Left renal cortex interstitium (tissue), 4 donors: ENCODE measurements at places on chromosomes 13 and 19.

GRCh38 chr19:43684326-43684725 lies 14.4 kb upstream of the PLAUR start:
- DNase-seq: no peak

- no peak for DNase-seq
Observed at GRCh38 chr13:96650301-96650886, 343.9 kb downstream of the OXGR1 start.

- DNase-seq: peak; percentile 78
Observed at GRCh38 chr19:12867120-12868099, 13.8 kb downstream of the DNASE2 start.

DNA sequence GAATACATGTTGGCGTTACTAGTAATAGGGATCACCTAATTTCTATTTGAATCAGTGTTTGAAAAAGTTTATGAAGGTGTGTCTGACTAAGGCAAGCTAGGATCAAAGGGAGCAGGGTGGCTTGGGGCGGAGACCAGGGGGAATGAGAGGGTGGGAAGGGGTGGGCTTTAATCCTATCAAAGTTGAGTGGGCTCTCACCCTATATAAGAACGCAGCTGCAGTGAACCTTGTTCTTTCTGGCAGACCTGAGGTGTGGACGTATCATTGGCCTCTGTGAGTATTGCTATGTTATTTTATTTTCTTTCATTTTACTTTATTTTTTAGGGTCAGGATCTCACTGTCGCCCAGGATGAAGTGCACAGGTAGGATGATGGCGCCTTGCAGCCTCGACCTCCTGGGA lies 37.4 kb downstream of the NLRP12 start:
- DNase-seq: no peak

- no peak for DNase-seq
Observed at GRCh38 chr13:86710896-86711295, 911.7 kb upstream of the SLITRK6 start.

GRCh38 chr19:27770095-27770494 lies 1442.9 kb downstream of the UQCRFS1 start:
- no peak for DNase-seq

DNA sequence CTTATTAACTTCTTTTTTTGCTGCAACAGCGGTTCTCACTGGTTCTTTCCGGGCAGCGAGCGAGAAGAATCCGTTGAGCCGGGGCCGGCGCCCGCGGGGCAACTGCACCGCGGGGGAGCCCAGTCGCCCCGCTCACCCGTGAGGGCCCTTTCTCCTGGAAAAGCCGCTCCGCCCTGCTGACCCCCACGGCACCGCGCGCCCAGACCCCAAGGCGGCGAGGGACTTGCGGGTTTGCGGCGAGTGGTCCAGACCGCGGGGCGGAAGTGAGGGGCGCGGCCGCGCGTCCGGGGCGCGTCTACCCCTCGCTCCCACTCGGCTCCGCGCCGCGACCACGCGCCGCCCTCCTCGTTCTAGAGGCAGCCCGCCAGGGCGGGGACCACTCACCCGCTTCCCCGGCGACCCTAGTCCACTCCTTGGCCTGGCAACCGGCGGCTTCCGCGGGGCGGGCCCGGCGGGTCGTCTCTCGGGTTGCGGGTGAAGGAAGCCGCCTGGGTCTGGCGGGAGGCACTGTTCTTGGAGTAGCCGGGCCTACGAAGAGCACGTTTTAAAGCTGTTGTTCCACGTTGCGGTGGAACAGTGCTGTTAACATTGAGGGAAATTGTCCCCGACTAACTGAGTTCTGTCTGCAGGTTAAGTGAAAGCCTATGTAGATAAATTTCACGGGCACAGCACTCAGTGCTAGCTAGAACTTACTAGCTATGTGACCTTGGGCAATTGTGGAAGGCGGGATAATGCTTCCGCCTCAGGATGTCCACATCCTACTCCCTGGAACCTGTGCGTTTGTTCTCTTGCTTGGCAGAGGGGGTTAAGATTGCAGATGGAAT lies at the start of gene NEK3:
Gene NEK3, minus strand, starts transcription at position 439 of the 824 bp plus-strand sequence. CDS start 3,406 bp downstream, outside the sequence.
- peak; percentile 52 for DNase-seq

- no peak for DNase-seq
Observed at GRCh38 chr13:31199527-31199848, 287 bp upstream of the B3GLCT start.

DNA sequence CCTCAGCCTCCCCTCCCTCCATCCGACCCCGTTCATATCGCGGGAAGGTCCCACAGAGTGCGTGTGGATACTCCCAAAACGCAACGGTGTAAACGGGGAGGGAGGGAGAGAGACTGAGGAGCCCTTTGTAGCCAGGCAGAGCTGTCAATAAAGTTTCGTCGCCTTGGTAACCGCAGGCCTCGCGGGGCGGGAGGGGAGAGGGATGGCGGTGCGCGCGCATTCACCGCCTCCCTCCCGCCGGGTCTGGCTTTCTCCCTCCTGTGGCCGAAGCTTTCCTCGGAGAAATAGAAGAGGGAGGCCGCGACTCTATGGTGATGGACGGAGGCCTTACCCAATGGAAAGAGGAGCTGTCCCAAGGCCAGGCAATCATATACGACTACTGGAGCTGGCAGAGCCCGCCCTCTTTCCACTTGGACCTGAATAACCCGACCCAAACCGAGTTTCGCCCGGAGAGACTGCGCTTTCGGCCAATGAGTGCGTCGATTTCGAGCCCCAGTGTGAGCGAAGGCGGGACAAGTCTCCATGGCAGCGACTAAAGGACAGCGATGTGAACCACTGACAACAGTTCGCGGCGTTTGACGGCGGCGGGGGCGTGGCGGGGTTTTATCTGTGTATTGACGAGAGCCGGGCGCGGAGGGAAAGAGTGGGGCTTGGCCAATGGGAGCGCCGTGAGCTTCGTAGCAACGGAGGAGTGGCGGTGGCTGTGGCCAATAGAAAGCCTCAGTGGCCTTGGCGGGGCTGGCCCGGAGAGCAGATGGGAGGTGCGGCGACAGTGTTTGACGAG lies at the start of gene KMT5C:
Gene KMT5C, plus strand, starts transcription at position 772 of the 784 bp plus-strand sequence. CDS start 2,061 bp downstream, outside the sequence.
- DNase-seq: peak; percentile 100

GRCh38 chr13:30071969-30072817 lies 221.8 kb upstream of the UBL3 start:
- no peak for DNase-seq

- no peak for DNase-seq
Observed at GRCh38 chr13:67308004-67308772, 78.1 kb upstream of the PCDH9 start.

- DNase-seq: no peak
Observed at GRCh38 chr19:41411968-41412265, 14.3 kb downstream of the BCKDHA start.

- DNase-seq: no peak
Observed at GRCh38 chr13:95573221-95573620, 20.7 kb downstream of the CLDN10 start.

DNA sequence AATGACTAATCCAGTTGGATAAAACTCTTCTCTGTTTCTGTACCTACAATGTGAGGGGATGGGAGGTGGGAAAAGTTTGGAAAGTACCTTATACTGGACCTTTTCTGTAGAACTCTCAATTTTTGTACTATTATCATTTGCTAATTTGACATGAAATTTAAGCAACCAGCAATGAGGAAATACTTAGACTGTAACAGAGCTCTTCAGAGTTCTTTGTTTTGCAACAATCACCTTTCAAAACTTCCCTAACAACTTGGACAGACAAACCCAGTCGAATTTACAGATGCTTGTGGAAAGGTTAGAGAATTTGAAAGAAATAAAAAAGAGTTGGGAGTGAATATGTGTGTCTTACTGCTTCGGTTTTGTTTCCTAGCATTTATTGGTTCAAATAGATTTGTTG lies 16.8 kb downstream of the KBTBD7 start:
- no peak for DNase-seq

DNA sequence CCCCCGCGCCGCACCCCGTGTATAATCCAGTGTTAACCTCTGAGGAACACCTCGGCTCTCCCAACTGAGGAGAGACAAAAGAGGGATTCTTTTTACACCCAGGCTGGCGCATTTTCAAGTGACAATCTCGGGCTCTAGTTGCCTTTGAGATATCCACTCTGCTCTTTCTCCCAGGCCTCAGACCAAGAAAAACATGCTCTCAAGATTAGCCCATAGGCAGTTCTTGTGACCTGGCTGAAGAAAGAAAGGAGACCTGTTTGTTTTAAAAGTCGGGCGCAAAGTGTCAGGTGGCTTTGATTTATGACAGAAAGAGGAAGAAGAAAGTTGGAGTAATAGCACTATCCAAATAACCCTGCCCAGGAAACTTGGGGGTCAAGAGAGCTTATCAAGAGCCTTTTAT lies 27.3 kb downstream of the SHISA2 start:
- DNase-seq: no peak

DNA sequence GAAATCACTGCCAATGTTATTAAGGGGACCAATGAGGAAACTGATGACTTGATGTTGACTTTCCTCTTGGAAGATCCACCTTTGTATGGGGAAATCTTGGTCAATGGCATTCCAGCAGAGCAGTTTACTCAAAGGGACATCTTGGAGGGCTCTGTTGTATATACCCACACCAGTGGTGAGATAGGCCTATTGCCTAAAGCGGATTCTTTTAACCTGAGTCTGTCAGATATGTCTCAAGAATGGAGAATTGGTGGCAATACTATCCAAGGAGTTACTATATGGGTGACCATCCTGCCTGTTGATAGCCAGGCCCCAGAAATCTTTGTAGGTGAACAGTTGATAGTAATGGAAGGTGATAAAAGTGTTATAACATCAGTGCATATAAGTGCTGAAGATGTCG lies 3.4 kb downstream of the FREM2 start:
- DNase-seq: no peak

DNA sequence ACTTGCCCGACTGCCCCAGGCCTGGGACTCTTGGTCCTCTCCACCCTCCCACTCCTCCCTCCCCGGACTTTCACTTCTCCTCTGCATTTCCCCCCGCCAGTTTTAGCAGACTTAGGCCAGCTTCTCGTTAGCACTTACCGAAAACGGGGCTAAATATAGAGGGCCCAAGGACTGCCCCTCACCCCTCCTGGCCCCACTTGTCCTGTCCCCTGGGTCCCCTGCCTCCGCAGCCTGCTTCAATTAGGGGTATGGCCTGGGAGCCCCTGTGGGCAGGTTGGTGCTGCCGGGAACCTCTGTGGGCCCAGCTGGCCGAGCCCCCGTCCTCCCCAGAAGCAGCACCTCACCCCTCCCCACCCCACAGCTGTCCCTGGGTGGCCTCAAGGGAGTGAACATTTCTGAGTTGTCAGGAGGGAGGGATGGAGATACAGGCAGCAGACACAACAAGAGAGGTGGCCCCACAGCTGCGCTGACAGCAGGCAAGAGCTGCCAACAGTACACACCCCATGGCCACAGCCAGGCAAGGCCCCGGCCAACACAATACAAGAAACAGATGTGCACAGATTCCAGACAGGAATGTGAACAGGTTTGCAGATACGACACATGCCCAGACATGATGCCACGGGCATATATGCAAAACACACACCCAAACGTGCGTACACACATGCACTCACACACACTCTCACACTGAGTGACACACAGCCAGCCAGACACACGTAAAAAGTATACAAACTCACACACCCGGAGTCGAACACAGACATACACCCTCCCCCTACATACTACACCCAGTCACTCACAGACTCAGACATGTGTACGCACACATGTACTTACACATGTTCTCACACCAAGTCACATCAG lies 2.6 kb downstream of the POU2F2 start:
- no peak for DNase-seq

DNA sequence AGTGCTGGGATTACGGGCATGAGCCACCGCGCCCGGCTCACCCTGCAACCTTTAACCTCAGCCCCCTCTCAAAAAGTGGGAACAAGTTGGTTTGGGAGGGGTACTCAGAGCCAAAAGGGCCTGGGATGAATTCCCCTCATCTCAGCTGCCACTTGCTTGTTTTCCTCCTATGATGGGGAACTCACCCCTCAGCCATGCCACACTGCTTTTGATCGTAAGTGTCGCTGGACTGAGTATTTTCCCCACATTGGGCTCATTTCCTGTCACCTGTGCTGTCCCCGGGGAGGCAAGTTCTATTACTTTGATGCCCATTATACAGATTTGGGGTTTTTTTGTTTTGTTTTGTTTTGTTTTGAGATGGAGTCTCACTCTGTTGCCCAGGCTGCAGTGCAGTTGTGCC lies 6.5 kb downstream of the R3HDM4 start:
- no peak for DNase-seq

- no peak for DNase-seq
Observed at GRCh38 chr19:15456871-15457700, 7.3 kb downstream of the RASAL3 start.

DNA sequence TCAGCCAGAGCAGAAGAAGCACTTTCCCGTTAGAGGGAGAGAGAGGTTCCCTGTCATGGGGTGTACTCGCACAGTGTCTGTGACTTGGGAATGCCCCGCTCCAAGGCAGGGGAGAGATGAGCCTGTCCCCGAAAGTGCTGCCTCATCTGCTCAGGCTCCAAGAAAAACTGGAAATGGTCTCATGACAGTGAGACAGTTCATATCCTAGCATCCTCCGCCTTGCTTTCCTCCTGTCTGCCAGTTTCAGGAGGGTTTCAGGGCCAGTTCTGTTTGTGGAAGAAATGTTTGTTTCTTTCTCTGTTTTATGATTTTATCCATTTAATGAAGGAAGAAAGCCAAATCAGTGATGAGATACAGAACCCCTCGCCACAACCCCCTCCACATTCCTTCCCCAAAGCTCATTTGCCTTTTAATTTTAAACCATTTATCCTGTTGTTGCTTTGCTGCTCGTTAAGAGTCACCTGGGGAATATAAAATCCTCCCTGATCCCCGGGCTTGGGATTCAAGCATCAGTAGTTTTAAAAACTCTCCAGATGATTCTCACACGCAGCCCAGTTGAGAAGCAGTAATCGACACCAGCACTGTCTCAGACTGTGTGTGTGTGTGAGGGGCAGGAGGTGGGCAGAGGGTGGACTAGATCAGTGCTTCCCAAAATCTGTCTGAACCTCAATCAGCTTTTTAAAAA lies 144.6 kb upstream of the UBL3 start:
- no peak for DNase-seq

DNA sequence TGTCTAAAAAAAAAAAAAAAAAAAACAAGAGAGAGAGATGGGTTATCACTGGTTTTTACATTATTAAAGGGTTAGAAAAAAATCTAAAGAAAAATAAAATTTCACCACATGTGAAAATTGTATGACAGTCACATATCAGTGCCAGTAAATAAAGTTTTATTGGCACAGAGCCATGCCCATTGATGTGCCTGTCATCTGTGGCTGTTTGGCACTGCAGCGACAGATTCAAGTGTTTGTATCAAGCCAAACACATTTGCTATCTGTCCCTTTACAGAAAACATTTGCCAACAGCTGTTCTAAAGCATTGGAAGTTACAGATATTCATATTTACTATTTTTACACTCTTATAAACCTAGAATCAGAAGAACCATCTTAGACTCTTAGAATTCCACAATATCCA lies 16.3 kb downstream of the FCHO1 start:
- no peak for DNase-seq

- DNase-seq: no peak
Observed at GRCh38 chr13:74115133-74115532, 19.1 kb downstream of the KLF12 start.
